ENCODE measurements at places on chromosomes 4 and X. TPM values are rescaled to one million over a fixed set of nuclear protein-coding genes. Genes with fewer than 3 reads are reported as not detected.

- no peak overlapping the region for H3K4me3 ChIP-seq
- peak; percentile 10 for DNase-seq
- no peaks in the 10 kb centered on the region for H3K36me3 ChIP-seq
- no peak overlapping the region for H3K27ac ChIP-seq
- H3K4me1 ChIP-seq, result no peaks in the 10 kb centered on the region
These were observed 34.3 kb downstream of the NALF2 start for GRCh38 chrX:69538321-69538876.

DNA sequence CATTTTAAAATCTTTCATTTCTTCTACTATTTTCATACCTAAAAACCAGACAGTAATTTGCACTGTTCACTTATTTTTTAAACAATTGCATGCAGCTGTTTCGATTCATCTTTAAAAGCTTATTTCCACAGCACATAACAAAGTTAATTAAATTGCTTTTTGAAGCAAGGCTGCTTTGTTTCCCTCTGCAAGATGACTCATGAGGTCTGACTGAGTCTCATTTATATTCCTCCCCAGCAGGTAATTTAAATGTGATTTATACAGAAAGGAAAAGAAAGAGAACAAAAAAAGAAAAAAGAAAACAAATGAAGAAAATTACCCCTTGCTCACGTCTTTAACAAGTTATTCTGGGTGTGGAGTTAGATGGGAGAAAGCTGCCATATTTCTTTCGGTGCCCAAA lies 22.8 kb downstream of the VMA21 start:
- DNase-seq, result no peak
- H3K27me3 ChIP-seq, result no peaks in the 10 kb centered on the region
- H3K36me3 ChIP-seq, result no peaks in the 10 kb centered on the region
- H3K4me3 ChIP-seq, result no peak overlapping the region

- H3K36me3 ChIP-seq, result no peaks in the 10 kb centered on the region
- no peak overlapping the region for H3K4me3 ChIP-seq
- H3K4me1 ChIP-seq, result no peaks in the 10 kb centered on the region
- no peaks in the 10 kb centered on the region for H3K27me3 ChIP-seq
- no peak overlapping the region for H3K27ac ChIP-seq
These were observed 89.6 kb upstream of the MAD2L1 start for GRCh38 chr4:120156120-120156718.

Gene ETNPPL
- not detected for total RNA-seq

Gene TRIM2
- total RNA-seq, result 11.7 TPM
